ENCODE measurements at places on chromosomes 13 and 19. TPM values are rescaled to one million over a fixed set of nuclear protein-coding genes. Genes with fewer than 3 reads are reported as not detected.

The ZNF665 gene
- 4.5 TPM for total RNA-seq

DNA sequence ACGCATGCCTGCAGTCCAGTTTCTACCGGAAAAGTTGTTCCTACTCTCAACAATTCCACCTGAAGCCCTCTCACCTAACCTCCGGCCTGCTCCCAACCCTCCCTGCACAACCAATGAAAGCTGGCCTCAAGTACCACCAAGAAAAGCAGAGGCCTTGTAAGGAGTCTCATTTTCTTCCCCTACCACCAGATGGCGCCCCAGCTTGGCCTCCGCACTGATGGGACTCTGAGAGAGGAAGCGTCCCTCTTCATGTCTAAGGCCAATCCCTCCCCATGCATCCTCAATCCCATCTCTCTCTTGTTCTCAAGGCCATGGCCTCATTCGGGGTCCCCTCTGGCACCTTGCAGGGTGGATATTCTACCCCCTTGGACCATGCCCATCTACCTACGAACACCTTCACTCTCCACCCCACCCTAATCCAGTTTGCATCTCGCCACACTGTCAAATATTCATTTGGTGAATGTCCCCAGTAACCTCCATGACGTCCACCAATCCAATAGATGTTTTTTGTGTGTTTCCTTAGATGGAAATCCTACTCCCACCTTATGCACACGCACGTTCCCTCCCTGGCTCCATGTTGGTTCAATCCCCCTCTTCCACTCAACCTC is 412.8 kb downstream of the ZNF536 start:
- no peaks in the 10 kb centered on the region for H3K36me3 ChIP-seq
- DNase-seq: peak; percentile 73
- H3K27ac ChIP-seq: no peak overlapping the region
- H3K4me1 ChIP-seq: no peaks in the 10 kb centered on the region

DNA sequence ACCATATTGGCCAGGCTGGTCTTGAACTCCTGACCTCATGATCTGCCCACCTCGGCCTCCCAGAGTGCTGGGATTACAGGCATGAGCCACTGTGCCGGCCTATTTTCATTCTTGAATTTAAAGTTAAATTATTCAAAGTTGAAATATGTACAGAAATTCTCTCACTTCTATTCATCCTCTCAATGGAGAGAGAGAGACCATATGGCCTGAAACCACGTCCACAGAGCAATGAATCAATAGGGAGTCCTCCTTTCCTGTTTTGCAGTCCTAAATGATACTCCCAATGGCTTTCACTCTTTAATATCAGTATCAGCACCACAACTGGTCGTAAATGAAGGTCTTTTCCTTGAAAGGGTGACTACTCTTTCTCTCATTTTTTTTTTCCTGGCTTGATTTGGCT is 30.5 kb upstream of the KCTD4 start:
- no peak for DNase-seq
- no peaks in the 10 kb centered on the region for H3K27me3 ChIP-seq
- H3K4me1 ChIP-seq: no peaks in the 10 kb centered on the region
- H3K36me3 ChIP-seq: no peaks in the 10 kb centered on the region
- H3K4me3 ChIP-seq: no peak overlapping the region

GRCh38 chr19:7988307-7988706 is 17.1 kb downstream of the ELAVL1 start:
- no peak for DNase-seq
- H3K27ac ChIP-seq: peak overlapping the region; percentile 71
- no peaks in the 10 kb centered on the region for H3K27me3 ChIP-seq
- H3K4me3 ChIP-seq: no peak overlapping the region
- H3K36me3 ChIP-seq: peaks cover 75% of the 10 kb centered on the region

- H3K27ac ChIP-seq: peak overlapping the region; percentile 68
- no peaks in the 10 kb centered on the region for H3K27me3 ChIP-seq
- H3K4me3 ChIP-seq: no peak overlapping the region
- peaks cover 78% of the 10 kb centered on the region for H3K4me1 ChIP-seq
- DNase-seq: no peak
Observed at GRCh38 chr19:18507021-18507726, 14.7 kb downstream of the ELL start.

GRCh38 chr13:114161644-114162532 is 17.2 kb upstream of the CFAP97D2 start:
- peak overlapping the region; percentile 37 for H3K27ac ChIP-seq
- peak; percentile 78 for DNase-seq
- H3K36me3 ChIP-seq: no peaks in the 10 kb centered on the region
- peak overlapping the region; percentile 28 for H3K4me3 ChIP-seq
- peaks cover 9% of the 10 kb centered on the region for H3K27me3 ChIP-seq
- peaks cover 27% of the 10 kb centered on the region for H3K4me1 ChIP-seq

GRCh38 chr19:40671404-40671803 is 19.0 kb downstream of the NUMBL start:
- DNase-seq: no peak
- no peaks in the 10 kb centered on the region for H3K27me3 ChIP-seq
- no peak overlapping the region for H3K27ac ChIP-seq
- no peaks in the 10 kb centered on the region for H3K4me1 ChIP-seq
- no peak overlapping the region for H3K4me3 ChIP-seq

GRCh38 chr19:56306016-56306415 is 8.6 kb downstream of the ZSCAN5A start:
- H3K27ac ChIP-seq: peak overlapping the region; percentile 78
- H3K4me3 ChIP-seq: no peak overlapping the region
- peaks cover 5% of the 10 kb centered on the region for H3K36me3 ChIP-seq
- DNase-seq: no peak
- H3K4me1 ChIP-seq: no peaks in the 10 kb centered on the region
